A172 (cell line): ENCODE measurements at places on chromosomes 4 and X. TPM values are rescaled to one million over a fixed set of nuclear protein-coding genes. Genes with fewer than 3 reads are reported as not detected.

The ADH1A gene
- not detected in 2 replicates for total RNA-seq

The CXorf49 gene
- total RNA-seq, result not detected in 2 replicates

The IL9R gene
- total RNA-seq, result 0.14 TPM in 1 of 2 replicates, not detected in the other

The IL3RA gene
- total RNA-seq, result not detected in 2 replicates

The MAGEC2 gene
- total RNA-seq, result not detected in 2 replicates

The GNL3L gene
- total RNA-seq, result 47.1 and 51.1 TPM in 2 replicates

The TRPC5OS gene
- not detected in 2 replicates for total RNA-seq

The TMEM31 gene
- not detected in 2 replicates for total RNA-seq

The TMSB15B gene
- total RNA-seq, result 17.0 and 24.3 TPM in 2 replicates
